NCI-H1436 (cell line): ENCODE measurements at places on chromosomes 11 and 22.

DNA sequence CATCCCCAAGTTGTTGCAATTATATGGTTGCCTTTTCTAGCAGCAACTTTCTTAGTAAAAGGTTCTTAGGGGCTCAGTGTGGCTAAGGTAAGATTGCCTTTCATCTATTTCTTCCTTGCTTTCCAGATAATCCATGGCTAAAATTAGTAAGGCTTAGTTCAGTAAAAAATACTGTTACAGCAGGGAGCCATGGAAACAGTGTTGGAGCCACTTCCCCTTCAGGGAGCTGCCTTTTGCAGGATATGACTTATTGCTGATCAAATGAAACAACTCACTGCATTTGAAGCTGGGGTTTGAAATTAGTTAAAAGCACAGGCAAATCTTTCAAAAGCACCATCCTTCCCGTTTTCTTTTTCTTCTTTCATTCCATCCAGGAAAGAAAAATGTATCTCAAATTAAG is 184.3 kb downstream of the C11orf87 start:
- no peak for DNase-seq

DNA sequence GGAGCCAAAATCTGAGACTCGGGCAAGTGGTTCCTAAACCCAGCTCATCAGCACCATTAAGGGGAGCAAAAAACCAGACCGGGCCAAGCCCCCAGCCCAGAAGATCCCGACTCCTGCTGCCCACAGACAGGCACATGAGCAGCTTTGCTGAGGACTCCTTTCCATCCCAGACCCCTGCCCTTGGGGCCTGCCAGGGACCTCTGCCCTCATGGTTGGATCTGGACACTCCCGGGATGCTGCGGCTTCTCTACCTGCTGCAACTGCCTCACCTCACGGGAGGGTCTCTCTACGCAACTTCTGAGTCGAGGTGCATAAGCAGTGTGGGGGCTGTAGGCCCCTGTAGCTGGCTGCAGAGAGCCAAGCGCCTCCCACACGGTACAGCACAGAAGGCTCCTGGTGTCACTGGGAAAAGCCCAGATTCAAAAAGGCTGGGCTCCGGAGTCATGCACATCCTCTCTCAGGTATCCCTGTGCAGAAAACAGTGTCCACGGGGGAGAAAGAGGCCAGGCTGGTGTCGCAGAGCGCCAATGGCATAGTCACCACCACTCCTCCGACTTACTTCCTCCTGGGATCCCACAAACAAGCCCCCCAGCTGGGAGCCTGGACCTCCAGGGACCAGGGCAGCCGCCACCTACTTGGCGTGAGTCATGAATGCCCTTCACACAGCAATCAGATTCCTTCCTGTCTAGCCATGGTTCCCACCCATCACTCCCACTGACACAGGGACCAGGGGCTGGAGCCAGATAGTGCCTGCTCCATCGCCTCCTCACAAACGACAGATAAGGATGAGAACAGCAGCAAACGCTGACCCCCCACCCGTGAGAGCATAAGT is 122.1 kb downstream of the BCR start:
- no peak for DNase-seq

- no peak for DNase-seq
Observed at GRCh38 chr11:63563201-63564055, at the start of gene PLAAT2. PLAAT2 (minus strand) TSS chr11:63563379; CDS start chr11:63563324, 55 bp downstream.

DNA sequence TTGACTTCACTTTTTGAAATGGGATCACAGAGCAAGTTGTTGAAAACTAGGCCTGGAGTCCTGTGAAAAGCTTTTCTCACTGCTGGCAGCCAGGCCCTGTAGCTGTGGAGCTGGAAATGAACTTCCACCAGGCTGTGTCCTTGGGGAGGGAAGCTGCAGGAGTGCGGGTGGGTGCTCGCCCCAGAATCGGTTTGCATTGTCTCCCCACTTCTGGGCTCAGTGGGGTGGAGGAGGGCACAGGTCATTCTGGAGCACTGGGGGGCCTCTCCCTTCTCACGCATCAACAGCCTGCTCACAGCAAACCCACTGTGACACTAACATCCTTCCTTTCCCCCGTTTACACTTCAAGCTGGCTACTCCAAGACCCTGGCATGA is 15.2 kb downstream of the GLB1L2 start:
- DNase-seq: no peak

- DNase-seq: no peak
Observed at GRCh38 chr22:19504900-19505734, 19.1 kb downstream of the CLDN5 start.

- no peak for DNase-seq
Observed at GRCh38 chr11:131696690-131697089, 326.3 kb downstream of the NTM start.

- DNase-seq: no peak
Observed at GRCh38 chr11:126411971-126412381, 56.5 kb downstream of the ST3GAL4 start.

DNA sequence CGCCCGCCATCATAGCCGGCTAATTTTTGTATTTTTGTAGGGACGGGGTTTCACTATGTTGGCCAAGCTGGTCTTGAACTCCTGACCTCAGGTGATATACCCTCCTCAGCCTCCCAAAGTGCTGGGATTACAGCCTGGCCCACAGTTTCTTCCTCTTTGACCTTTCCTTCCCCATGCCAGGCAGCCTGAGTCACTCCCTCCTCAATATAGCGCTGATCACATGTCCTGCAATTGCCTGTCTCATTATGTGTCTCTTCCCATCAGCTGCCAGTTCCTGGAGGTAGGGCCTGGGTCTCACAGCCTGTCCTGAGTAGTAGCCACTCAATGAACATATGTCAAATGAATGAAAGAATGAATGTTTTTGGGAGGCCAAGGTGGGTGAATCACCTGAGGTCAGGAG is 43.0 kb upstream of the CCDC134 start:
- DNase-seq: no peak

DNA sequence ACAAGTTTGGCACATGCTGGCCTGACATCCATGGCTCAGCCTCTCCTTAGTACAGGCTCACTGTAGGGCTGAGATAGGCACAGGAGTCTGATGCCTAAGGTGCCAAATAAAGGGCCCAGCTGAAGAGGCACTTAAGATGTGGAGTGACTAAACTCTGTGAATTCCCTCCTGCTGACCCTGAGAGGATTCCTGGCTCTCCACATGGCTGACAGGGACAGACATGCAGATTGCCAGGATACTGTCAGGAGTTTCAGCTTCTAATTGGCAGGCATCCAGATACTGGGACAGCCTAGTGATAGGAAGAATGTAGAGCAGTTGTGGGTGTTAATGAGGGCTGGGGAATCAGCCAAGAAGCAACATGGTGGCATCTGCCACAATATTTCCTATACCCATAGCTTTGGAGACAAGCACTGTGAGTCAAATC is 558.7 kb downstream of the INSC start:
- DNase-seq: no peak

DNA sequence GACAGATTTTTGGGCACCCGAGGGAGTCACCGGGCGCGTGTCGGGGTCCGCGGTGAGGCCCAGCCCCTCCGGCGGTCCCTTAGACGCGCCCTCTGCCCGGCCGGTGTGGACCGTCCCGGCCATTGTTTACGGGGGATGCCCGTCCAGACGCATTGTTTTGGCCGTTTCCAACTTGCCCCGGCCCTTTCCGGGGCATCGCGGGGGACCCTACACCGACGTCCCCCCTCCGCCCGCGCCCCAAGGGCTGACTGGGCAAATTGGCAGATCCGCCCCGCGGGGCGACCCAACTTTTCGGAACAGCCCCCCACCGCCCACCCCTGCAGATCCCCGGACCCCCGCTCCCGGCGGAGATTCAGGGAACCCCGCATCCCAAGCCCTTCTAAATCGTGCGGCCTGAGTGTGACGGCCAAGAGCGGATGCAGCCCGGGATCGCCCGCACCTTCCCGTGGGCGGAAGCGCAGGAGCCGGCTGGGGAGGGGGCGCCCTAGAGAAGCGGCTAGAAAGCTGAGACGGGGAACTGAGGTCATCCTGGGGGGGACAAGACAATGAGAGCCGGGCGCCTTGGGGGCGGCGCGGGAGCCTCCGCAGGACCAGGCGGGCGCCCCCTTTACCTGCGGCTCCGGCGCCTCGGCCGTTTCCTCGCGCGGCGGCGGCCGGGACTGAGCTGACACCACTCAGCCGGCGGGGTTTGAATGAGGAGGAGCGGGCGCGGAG is 17.1 kb upstream of the CCT8L2 start:
- DNase-seq: no peak

DNA sequence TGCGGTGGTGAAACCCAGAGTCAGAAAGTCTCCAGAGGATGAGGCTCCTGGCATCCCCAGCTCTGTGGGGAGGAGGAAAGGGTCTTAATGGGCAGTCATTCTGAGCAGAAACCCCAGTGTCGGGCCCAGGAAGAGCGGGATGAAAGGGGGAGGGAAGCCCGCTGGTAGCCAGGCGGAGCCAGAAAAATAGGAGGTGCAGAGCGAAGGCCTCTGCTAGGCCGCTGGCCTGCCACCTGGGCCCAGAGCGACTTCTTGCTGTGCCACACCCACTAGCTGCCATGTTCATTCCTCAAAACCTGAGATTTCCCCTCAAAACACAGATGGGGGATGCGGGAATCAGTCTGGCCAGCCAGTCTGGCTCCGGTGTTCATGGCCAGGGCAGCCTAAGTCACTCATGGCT is 650 bp upstream of the POU2AF3 start:
- no peak for DNase-seq

DNA sequence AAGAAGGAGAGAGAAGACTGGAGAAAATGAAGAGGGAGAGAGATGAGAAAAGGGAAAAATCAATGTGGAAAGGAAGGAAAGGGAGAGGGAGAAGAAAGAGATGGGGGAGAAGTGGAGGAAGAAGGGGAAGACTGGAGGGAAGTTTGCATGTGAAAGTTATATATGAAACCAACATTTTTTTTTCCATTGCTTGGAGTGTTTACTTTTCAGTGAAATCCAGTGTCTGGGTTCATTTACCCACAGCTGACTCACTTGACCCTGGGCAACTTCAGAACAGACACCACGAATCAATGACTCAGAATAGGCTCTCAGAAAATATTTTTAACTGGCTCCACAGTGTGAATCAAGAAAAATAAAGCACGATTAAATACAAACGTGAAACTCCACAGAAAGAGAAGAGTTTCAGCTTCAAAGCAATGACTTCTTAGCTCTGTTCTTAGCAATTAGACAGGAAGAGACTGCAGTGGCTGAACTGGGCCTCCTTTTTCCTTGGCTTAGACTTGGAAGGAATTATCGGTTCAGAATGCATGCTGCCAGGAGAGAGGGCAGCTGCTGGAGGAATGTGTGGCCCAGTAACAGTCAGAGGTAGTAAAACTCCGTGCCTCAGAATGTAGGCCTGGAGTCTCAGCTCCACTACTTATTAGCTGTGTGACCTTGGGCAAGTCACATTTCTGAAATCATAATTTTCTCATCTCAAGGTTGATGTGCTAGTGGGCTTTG is 237.5 kb downstream of the MIAT start:
- DNase-seq: no peak

DNA sequence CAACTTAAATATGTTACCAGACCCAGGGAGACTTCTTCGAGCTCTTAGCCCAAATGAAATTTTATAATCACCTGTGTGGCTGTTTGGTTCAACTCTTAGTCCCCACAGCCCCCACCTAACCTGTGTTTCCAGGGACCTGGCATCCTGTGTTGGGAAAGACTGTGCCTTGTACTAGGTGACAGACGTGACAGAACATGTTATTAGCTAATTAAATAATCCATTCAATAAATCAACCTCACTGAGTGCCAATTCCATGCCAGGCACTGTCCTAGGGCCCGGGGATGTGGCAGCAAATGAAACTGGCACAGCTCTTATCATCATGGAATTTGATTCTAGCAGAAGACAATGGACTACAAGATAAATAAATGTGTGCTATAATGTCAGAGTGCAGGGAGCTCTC is 431.9 kb downstream of the MIAT start:
- no peak for DNase-seq

GRCh38 chr11:39932966-39933365 is 1526.5 kb downstream of the LRRC4C start:
- no peak for DNase-seq

DNA sequence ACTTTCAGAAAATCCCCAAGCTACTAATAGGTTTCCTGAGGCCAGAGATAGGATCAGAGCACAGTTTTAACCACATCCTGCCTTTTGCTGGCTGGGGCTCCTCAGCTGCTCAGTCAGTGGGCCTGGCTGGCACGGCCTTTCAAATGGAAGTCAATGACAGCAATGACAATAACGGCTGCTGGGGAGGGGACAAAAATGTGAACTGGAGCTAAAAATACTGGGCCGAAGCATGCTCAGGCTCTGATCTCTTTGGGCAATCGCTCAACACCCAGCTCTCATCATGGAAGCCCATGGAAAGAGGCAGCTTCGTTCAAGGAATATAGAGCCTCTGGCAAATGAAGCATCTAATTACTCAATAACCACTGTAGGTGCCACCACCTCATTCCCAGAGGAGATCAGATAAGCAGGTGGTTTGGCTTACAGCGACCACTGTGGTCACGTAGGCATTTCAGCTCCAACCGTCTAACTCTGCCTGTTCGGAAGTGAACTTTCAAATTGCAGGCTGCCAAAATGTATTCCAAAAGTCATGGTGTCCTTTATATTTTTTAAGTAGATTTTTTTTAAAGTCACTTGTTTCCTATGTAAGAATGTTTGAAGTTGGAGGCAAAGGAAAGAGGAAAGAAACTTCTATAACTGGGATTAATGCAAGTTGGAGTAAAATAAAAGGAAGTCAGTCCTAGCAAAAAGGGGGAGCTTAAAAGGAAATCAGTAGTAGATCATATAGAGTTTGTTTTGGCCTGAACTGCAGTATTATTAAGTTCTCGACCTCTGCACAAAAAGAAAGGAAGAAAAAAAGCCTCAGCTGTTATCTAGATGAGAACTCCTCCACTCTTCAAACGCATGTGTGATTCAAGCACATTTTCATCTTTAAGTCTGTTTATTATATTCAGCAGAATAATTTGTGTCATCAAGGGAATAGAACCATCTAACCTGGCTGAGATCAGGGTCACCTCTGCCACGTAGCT is 14.1 kb downstream of the WT1 start:
- DNase-seq: no peak

GRCh38 chr11:125995313-125995712 is 49.5 kb downstream of the VSIG10L2 start:
- DNase-seq: no peak

GRCh38 chr11:74085542-74085892 is 76.6 kb upstream of the UCP3 start:
- DNase-seq: no peak

DNA sequence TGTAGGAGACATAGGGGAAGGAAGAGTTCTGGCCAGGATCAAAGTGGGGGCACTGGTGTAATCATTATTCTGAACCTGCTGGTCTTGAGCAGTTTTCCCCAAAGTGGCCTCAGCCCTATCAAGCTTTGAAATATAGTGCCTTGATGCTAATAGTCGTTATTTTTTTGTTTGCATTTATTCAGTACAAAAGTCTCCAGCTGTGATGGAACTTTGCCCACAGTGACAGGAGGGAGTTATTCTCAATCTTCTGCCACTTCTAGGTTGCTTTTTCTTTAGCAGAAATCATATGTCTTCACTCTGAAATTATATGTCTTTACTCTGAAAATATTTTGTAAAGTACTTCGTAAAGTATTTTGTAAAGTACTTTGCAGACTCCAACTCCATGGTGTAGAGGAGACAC is 93.1 kb downstream of the FAT3 start:
- no peak for DNase-seq

- DNase-seq: no peak
Observed at GRCh38 chr11:68581439-68581838, 102.9 kb upstream of the GAL start.

GRCh38 chr11:72779495-72780128 is 14.2 kb downstream of the STARD10 start:
- DNase-seq: no peak
